NCI-H1694 treated with DMSO at 0.1 percent for 48 hours (cell line): ENCODE measurements at places on chromosomes 11 and 22.

DNA sequence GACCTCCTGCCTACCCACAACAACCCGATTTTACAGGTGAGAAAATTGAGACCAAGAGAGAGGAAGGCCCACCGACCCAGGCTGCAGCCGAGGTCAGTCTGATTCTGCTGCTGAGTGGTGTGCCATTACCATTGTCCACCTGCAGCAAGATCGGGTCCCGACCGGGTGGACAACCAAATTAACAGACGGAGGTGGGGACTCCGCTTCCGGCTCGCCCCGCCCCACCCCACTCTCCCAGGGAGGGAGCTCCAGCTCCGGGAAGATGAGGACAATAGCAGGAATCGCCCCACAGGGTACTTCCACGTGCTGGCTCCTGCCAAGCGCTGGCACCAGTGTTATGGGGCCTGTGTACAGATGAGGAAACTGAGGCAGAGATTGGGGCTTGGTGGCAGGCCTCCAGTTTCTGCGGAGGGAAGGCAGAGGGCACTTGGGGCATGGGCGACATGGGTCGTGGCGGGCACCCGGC is 425 bp upstream of the KDELR3 start:
- no peak for DNase-seq

DNA sequence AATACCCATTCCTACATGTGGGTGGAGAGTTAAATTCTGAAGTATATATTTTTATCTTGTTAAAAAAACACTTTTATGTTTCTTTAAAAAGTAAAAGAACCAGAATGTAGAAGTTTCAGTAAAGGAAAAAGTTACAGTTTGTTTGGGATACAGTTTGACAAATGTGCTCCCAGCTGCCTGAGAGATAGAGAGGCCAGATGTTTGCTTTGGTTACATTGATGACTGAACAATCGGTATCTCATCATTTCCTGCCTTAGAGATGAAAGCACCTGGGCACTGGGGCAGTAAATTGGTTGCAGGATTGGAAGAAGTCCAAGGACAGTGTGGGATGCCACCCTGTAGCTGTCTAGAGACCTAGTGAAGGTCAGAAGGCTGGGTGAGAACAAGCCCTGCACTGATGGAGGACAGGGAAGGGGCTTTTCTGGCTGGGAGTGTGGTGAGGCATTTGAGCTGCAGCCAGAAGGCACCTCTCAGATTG is 16.6 kb downstream of the MED15 start:
- peak; percentile 29 for DNase-seq

- no peak for DNase-seq
These were observed 19.7 kb upstream of the CDC42EP2 start for GRCh38 chr11:65295001-65295400.

GRCh38 chr11:75966537-75967287 is 151.7 kb downstream of the UVRAG start:
- no peak for DNase-seq

DNA sequence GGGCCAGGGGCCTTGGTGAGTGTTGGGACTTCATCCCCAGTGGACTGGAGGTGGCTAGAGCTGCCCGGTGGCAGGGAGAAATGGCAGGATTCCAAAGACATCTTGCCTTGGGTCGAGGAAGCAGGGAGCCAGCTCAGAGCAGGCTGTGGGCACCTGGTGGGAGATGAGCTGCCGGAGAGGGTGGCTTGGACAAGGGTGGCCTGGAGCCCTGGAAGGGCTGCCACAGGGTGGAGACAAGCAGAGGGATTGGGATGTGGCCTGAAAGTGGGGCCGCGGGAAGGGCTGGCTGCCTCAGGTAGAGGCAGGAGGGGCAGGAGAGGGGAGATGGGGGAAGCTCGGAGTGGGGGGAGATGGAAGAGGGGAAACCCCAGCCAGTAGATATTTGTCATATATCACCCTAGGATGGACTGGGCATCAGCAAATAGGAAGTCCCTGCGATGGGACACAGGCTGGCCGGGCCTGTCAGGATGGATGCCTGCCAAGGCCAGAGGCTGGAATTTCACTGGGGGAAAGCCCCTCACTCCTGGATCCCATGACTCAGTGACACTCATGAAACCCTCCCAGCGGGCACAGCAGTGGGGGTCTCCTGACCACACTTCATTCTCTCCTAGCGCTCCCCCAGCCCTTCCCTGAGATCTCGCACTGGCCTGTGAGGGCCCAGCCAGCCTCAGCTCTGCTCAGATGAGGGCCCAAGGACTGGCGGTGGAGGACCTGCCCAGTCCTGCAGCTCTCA is 72.0 kb upstream of the SHISAL1 start:
- no peak for DNase-seq

- DNase-seq: no peak
These were observed 1.3 kb upstream of the OOSP3 start for GRCh38 chr11:59877325-59877724.

DNA sequence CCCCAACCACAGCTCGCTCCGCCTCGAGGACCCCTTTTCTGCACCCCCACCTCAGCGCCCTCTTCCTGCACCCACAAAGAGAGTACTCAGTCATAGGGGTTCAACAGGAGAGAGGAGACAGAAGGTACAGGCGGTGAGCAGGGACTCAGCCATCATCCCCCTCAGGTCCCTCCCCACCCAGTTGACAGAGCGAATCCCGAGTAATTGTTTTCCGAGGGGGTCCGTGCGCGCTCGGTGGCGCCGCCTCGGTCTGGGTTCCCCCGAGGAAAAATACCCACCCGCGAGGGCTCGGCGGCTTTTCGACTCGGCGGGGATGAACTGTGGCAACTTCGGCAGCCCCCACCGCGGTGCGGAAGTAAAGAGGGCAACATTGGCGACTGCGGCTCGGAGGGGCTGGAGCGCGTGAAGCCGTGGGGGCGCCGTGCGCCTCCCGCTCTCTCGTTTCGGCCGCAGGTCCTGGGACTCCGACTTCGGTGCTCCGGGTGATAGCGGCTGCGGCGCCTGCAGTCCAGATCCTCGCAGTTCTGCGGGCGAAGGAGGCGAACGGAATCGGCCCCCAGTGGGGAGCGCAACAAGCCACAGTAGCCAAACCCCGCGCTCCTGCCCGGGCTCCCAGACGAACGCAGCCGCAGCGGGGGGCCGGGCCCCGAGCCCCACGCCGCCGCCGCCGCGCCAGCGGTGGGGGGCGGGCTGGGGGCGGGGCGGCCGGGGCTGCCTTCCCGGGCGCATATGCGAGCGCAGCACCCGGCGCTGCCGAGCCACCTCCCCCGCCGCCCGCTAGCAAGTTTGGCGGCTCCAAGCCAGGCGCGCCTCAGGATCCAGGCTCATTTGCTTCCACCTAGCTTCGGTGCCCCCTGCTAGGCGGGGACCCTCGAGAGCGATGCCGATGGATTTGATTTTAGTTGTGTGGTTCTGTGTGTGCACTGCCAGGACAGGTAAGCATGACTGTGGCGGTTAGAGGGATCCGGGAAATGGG is at the start of gene NELL1:
Gene NELL1 (plus strand): TSS at position 743 of the 976 bp plus-strand sequence.
- no peak for DNase-seq

DNA sequence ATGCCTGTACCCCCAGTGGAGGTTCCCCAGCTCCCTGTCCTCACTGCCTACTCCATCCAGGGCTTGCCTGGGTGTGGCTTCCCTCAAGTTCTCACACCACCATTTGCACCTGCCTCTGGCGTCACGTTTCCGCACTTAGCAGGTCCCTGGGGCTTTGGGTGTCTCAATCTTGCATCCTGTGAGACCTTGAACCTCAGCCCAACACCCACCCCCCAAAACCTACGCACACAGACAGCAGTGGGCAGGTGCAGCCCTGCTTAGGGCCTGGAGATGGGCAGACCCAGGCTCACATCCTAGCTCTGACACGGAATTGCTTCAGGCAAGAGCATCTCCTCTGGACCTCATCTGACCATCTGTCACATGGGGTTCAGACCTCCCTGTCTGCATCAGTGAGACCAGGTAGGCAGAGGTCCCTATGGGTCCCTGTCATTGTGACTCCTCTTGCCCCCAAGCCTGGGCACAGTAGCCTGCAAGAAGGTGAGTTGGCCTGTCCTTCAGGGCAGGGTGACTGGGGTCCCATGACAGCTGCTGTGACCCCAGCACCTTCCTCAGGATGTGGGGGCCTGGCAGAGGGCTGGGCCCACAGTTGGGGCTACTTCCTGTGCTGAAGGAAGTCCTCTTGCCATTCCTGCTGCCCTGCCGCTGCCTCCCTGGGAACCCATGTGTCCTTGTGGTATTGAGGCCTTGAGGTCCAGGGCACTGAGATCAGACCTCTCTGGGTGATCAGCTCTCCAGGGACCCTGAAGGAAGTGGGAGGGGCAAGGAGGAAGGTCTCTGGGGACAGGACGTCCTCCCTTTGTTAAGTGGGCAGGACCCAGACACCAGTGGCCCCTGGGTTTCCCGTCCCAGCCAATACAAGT is 2.0 kb downstream of the SIPA1 start:
- DNase-seq: no peak

DNA sequence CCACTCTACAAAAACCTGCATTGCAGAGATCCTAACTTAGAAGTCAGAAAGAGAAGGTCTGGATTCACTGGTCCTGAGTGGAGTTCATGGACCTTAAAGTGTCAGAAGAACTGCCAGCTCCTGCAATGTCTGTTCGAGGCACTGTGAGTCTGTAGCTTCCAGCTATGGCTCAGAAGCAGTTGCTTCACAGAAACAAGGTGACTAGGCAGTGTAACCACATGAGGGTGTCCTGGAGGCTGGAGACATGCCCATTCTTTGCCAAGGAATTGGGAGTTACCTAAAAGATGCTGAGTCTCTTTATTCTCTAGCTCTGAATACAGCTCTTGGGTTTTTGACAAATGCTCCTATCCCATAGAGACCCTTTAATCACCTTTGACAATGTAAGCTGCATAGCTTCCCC is 130.5 kb downstream of the SPON1 start:
- DNase-seq: no peak
